ENCODE measurements at places on chromosomes 12 and 14.

- DNase-seq, result no peak
These were observed 262.1 kb downstream of the FBXL14 start for GRCh38 chr12:1332327-1332726.

DNA sequence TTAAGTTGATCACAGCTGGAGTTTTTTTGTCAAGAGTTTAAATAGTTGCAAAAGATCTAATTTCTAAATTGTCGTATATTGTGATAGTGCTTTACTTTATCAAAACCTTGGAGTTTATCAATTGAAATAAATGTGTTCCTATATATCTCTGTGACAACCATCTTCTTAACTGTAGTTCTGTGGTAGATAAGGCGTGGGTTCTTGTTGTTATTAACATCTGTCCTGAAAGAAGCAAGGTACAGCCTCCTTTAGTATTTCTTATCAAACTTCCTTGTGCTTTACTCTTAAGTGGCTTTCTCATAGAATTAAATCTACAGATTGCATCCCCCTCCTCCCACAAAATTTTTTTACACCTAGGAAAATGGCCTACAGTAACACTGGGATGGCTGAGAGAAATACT is 7.3 kb downstream of the SCYL2 start:
- no peak for DNase-seq

- no peak for DNase-seq
These were observed 19.5 kb downstream of the PITPNM2 start for GRCh38 chr12:123131291-123131832.

DNA sequence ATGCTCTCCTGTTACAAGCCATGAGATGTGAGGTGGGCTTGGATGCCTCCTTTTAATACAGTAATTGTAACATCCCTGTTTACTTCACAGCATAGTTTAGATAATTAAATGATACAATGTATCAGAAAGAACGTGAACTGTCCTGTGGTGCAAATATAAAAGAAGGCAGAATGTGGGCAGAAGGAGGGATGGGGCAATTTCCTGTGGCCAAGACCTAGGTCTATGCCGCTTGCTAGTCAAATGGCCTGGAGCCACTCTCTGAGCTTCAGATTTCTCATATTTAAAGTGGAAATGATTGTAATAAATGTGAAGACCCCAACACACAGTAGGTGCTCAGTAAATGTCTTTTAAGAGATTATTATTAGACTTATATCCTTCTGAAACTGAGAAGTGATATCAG is 24.0 kb upstream of the EVL start:
- no peak for DNase-seq

DNA sequence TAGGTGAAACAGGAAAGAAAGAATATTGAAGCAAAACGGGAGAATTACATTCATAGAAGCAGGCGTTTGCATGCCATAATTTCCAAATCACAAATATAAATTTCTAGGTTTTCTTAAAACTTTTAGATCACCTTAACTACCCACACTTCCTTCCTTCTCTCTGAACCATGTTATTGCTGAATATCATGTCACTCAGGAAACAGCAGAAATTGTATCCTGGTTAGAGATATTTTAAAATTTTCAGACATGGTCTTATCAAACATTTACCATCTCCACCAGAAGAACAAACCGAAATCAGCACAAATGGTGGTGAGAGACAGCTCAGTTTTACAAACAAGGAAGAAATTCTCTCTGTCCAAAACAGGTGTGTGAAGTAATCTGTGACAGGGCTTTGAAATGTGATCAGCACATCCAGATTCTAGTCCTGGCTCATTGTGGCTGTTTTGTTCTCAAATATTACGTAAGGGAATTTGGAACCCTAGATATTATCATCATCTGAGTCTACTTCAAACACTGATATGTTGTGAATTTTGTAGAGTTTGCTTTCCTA is 16.3 kb downstream of the TESPA1 start:
- no peak for DNase-seq

GRCh38 chr12:92927055-92927435 is 2.0 kb downstream of the EEA1 start:
- DNase-seq, result no peak

DNA sequence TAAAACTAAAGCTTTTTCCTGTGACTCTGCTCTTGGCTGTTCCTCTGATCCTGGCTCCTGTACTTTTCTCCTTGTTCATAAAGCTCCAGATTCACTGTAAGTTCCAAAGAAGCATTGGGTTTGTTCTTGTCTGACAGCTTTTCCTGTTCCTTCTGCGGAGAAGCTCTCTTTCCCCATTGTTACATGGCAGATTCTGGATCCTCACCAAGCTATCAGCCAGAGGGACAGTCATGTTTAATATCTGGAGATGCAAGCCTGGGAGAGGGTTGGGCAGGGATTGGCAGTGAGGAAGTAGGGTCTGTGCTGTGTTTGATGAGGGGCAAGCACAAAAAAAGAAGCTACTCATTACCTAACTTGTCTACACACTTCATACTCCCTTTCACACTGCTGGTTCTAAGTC is 107.9 kb downstream of the AKAP6 start:
- DNase-seq, result no peak

DNA sequence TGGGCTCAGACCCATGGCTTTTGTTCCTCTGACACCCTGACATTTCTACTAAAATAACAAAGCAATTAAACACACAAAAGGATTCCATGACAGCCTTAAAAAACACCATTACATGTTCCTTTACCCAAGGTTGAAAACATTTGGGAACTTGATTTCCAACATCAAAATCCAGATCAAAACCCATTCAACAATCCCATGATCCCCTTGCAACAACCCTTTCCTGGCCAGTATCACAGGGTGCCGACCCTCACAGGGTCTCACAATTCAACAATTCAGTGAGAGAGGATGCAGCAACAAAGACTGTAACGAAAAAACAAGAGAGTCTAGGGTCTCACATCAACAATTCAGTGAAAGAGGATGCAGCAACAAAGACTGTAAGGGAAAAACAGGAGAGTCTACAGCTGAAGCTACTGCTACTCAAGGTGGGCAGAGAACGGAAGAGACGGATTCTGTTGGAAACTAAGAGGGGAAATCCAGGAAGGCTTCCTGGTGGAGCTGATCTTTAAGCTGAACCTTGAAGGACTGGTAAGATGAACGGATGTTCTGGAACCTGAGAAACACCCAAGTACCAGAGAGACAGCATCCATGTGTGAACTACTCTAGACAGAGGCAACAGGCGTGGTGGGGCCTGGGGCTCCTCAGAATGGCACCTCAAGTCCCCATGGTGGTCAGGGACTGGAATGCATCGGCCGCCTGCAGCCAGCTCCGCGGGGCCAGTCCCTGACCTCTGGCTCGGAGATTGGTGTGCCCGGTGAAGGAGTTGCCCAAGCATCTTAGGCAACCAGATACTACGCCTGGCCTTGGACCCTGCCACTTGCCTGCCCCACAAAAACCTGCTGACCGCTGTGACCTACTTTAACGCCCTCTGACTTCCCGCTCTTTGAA is 22.7 kb upstream of the ZFP36L1 start:
- no peak for DNase-seq

DNA sequence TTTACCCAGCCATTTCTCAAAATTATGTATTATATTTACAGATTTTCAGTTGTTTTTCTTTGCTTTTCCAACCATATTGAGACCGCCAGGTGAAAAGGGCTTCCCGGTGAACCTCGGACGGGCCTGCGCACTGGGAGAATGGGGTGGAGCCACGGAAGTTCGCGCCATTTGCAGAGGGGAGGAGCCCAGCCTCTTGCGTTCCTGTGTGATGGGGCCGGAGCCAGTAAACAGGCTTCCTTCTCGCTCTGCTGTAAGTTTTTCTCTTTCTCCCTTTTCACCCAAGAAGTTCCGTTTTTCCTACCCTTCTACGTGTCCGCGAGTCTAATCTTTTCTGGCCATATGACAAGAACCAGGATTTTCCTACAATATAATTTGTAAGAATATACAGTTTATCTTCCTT is 1108.8 kb upstream of the SEL1L start:
- peak; percentile 85 for DNase-seq

DNA sequence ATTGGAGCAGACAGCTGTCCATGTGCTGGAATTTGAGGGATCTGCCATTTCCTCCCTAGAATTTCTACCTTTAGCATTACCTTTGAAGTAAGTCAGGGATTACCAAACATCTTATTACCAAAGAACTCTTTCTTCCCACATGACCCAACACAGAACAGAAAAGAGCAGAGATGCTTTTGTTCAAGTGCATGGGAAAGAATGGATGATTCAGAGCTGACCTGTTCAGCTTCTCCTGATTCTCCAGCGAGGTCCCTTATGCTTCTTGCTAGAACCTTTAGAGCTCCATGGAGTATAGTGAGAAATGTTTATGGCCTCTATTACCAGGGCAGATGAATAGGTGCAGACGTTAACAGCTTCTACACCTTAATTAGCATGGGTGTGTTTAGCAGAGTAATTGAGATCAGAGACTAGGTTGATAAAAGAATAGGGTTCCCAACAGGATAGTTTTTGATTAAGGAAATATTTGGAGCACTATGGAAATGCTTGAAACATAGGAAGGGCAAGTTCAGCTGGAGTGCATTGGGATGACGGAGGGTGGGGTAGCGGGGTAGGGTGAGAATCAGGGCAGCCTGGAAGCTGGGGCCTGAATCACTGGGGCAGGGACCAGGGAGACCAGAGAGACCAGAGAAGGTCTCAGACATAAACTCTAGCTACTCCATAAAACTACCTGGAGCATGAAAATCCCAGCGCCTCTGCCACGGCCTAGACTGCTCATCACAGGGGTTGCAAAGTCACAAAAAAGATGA is 223.7 kb downstream of the CACNA1C start:
- no peak for DNase-seq

DNA sequence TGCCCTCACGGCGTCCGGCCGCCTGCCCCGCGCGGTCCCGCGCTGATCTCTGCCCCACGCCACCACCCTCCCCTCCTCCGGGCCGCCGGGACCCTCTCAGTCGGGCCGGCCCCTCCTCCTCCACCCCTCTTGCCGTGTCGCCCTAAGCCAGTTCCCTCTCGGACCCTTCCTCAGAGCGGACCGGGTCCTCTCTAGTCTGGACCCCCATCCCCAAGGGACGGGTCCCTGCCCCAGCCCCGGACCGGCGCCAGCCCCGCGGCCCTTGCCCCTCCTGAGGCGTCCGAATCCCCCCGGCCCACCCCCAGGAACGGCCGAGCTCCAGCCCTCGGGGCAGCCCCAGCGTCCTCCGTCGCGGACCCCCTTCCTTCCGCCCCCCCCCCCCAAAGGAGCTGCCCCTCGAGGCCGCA is 485 bp downstream of the PPP4R4 start:
- no peak for DNase-seq

GRCh38 chr12:104297477-104298113 is 5.9 kb upstream of the EID3 start:
- no peak for DNase-seq

GRCh38 chr14:76927971-76928700 is 100.4 kb downstream of the IRF2BPL start:
- no peak for DNase-seq

Measured in NCI-H1436 (cell line).